ENCODE measurements at places on chromosomes 16 and 17.

DNA sequence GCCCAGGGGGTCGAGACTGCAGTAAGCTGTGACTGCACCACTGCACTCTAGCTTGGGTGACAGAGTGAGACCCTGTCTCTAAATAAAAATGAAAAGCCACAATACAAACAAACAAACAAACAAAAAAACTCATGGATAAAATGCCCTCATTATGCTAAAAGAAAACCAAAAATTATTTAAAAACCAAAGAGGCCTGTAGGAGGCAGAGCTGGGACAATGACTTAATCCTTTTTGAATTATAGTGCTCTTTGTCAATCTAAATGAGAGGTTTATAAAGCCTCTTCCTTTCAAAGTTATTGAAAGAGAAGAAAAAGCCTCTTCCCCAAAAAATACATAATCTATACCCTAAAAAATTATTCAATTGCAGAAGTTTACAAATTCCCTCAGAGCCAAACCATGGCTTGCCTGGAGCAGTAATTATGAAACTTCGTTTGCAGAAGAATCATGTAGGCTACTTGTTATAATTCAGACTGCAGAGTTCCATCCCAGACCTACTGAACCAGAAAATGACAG lies 18.5 kb downstream of the CRLF3 start:
- no peak for DNase-seq

DNA sequence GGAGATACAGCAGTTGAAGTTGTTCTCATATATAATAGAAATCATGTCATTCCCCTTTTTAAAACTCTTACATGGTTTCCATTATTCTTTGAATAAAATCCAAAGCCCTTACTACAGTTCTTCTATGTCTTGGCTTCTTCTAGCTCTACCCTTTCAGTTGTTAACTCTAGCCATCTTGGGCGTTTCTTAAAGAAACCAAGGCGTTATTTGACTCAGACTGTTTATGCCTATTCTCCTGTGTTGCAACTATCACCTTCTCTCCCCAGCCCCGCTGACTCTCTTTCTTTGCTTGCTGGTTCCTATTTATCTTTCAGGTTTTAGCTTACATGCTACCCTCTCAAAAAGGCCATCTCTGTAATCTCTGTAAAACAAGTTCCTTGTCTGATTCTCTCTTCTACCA lies 32.7 kb downstream of the NFATC3 start:
- no peak for DNase-seq

DNA sequence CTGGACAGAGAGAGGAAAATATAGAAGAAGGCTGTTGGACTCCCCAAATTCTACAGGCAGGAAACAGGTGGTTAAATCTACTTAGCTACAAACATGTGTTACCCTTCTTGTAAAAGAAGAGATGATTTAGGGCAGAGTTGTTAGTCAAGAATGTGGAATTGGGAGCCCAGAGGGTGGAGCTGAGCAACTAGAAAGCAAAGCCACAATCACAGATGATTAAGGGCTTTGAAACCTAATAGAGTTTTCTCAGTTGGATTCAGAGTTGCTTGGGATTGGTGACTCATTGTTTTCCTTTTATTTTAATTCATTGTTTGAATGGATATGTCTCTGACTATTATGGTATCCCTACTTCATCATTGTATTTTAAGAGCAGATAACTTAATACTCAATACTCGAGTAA lies 6.2 kb downstream of the ACSM5 start:
- DNase-seq, result no peak

GRCh38 chr16:693766-694165 lies 3.6 kb upstream of the WDR24 start:
- no peak for DNase-seq

- DNase-seq, result no peak
These were observed 87.8 kb downstream of the PLCG2 start for GRCh38 chr16:81866820-81867440.

DNA sequence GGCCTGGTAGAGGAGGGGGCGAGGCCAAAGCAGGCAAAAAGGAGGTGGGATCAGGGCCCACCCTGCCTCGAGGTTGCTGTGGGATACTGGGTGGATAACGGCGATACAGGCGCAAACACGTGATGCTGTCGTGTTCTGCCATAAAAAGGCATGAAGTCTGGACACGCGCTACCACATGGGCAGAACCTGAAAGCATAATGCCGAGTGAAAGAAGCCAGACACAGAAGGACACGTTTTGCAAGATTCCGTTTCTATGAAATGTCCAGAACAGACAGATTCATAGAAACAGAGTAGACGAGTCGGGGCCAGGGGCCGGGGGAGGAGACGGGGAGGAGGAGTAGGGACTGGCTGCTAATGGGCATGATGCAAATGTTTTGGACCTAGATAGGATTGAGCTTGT lies 43.5 kb downstream of the ZDHHC7 start:
- no peak for DNase-seq

GRCh38 chr17:57860414-57860999 lies 10.7 kb upstream of the MRPS23 start:
- no peak for DNase-seq

DNA sequence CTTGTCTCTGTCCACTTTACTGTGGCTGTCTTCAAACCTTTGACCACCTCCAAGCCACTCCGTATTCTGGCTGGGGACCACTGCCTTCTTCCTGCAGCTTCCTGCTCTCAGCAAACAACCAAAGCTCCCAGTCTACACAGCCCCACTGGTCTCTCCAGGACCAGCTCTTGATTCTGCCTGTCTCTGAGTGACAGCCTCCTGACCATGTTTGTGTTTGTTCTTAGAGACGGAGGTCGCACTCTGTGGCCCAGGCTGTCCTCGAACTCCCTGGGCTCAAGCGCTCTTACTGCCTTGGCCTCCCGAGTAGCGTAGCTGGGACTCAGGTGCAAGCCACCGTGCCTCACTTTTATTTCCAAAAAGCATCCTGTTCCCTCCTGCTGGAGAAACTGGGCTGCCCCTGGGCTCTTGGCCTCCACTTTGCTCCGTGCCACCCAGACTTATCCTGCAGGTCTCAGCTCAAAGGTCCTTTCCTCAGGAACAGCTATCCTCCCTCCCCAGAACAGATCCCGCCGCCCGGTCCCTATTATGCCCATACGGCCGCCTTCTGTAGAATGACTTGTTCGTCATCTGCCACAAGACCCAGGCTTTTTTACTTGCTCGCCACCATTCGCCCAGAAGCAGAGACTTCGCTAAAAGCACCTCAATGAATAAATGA lies 9.1 kb downstream of the MNT start:
- no peak for DNase-seq

DNA sequence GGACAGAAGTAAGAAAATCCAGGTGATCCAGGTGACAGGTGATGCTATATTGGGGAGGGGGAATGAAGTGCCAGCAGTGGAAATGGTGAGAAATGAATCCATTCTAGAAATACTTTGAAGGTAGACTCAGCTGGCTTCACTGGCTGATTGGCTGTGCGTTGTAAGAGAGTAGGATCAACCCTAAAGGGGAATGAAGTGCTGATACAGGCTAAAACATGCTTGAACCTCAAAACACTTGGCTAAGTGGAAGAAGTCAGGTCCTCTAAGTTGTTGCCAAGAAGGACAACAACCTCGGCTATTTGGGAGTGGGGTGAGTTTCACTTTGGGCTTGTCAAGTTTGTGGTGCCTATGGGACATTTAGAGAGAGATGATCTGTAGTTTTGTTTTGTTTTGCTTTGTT lies 24.1 kb upstream of the SCNN1B start:
- DNase-seq, result no peak

- no peak for DNase-seq
These were observed 51.0 kb upstream of the MARCHF10 start for GRCh38 chr17:62859146-62859545.

Data from NCI-H1694 (cell line).